Brain pericyte (primary cell): ENCODE measurements at places on chromosomes 12 and 14.

GRCh38 chr14:101457301-101457935 lies 103.9 kb upstream of the DIO3 start:
- no peak for DNase-seq

DNA sequence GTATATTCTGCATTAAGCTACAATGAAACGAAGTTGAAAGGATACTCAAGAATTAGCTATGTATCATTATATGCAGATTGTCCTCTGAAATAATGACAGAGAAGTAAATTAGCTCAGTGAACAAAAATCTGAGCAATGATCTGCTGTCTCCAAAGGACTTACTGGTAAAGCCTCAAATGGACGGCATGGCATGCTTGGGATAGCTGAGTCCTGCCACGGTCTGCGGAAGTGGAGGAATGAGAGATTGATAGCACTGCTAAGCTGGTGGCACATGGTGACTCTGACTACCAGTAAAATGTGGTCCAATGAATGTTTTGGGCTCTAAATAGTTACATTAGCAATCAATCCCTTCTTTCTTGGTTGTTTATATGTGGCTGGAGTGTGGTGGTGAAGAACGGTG lies 3.7 kb upstream of the DENND5B start:
- DNase-seq: no peak

GRCh38 chr12:106551410-106551809 lies 31.4 kb upstream of the RFX4 start:
- DNase-seq: no peak

GRCh38 chr12:78038986-78039385 lies 208.3 kb downstream of the NAV3 start:
- DNase-seq: no peak

DNA sequence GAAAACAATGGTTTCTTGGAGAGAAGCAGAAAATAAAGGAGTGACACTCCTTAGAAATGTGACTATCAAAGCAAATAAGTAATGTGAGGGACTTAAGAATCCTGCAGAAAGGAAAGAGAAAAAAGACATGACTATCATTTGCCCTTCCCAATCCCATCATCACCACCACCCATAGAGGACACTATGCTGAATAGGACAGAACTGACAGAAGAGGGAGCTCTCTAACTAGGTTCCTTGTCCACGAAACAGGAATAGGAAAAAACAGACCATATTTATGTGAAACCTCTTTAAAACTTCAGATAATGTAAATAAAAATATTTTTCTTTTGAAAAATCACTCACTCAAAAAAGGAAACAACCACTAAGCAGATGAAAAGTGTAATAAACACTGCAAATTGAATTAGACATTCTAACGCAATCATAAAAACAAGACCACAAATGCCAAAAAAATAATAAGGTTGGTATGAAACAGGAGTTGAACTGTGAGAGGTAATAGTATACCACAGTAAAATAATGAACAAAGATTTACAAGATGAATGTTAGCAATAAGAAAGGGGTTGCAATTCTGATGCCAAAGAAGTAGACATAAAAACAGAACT lies 24.1 kb downstream of the KLRD1 start:
- peak; percentile 12 for DNase-seq

DNA sequence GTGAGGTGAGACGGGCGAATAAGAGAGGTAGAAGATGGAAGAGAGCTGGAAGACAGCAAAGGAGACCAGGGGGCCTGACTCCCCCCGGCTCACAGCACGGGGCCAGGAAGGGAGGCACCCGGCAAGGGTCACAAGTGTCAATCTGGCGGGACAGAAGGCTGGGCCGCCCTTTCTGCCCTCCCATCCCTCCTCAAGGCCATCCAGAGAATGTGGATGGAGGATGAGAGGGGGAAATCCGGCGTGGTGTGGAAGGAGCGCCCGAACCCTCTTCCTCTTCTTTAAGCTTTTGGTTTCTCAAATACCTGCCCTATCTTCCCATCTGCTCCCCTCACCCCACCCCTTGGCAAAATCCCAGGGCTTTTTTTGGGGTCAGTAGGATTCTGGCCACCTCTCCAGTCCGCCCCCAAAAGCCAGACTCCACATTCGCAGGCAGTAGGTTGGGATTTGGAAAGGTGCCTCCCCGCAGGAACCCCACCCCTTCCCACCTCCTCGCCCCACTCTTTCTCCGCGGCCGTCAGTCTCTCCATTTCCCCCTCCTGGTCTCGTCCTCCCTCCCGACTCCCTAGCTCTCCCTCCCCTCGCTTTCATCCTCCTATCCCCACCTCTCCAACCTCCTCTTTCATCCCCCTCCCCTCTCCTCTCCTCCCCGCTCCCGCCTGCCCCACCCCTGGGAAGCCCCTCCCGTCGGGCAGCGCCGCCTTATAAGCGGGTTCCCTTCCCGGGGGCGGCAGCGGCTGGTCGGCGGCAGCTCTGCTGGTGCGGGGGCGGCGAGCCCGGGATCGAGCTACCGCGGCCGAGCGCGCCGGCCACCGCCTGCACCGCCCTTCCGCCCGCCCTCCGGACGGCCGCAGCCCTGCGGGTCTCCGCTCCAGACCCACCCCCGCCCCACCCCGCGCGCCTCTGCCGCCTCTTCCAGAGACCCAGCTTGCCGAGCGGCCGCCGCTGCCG lies at the start of gene PTMS:
Gene PTMS (plus strand): TSS at position 730 of the 948 bp plus-strand sequence. CDS start 343 bp downstream, outside the sequence.
- DNase-seq: peak; percentile 66

- DNase-seq: no peak
These were observed 377.5 kb downstream of the EGLN3 start for GRCh38 chr14:33573301-33573880.

DNA sequence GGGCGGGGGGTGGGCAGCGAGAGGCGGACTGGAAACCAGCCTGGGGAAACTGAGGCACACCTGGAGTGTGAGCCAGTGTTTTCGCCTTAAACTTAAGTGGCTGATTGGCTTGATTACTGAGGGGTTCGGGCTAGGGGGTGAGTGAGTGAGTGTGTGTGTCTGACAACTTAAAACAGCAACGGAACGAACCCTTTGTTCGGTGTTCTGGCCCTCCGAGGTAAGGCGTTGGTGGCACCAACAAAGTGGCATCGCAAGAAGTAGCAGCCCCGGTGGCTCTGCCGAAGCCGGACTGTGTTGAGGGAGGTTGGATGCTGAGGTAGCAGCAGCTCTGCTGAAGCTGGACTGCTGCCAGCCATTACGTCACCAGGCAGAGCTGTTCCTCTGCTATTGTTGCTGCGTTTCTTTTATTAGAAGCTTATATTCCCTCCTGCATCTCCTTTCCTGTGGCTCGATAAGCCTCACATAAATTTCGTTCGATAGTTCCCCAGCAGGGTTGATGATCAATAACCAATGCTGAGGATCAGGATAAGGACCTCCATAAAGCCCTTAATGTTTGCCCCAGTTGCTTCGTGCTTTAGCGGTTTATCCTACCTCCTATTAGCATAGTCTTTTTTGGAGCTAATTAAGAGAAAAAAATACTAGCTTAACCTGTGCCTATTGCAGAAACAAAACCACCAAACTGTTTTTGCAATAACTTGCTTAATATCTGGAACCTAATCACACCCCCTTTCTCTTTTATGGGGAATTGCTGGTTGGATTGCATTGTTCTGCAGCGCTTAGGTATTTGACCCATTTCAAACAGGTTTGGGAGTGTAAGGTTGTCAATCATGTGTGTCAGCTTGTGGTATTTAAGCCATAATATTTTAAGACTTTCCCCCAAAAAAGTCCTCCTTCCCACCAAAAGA lies 1.3 kb downstream of the GPR137C start:
- peak; percentile 48 for DNase-seq

DNA sequence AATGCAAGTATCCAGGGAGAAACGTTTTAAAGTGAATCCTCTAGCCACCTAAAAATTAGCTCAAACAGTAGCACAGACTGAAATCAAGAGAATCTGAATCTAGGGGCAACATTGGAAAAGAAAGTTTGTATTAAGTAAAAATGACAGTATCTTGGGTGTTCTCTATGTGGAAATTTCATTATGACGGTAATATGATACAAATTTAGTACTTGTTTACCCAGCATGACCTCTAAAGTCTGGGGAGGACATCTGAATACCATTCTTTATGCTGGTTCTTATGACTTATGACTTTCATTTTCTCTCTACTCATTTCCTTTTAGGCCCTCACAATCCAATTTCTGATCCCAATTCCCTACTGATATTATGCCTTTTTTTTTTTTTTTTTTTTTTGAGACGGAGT lies 14.0 kb downstream of the GTSF1 start:
- DNase-seq: no peak

DNA sequence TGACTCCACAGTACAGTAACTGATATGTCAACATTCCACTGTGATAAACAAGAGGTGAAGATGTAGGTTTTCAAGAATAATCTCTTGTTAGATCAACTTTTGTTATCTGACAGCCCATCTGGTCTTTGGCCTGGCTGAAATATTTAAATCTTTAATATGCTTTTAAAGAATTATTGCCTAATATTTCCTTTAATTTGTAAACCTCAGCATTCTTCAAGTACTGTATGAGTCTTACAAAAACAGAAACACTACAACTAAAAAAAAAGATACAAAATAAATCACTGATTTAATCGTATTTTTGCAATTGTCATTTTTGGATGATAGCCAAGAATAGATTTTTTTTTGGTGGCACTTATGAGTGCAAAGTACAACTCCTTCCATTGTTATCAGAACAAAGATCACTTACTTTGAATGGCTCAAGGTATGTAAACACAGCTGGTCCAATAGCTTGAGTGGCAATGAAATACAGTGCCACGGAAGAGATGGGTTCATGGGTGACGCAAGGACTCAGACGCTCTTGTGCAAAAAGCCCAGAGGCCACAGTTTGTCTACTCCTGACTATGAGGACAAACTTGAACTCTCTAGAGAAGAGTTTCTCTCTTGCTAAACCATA lies 109.5 kb downstream of the PAX9 start:
- DNase-seq: no peak

- DNase-seq: no peak
These were observed 20.2 kb upstream of the PPP1CC start for GRCh38 chr12:110762891-110763290.

DNA sequence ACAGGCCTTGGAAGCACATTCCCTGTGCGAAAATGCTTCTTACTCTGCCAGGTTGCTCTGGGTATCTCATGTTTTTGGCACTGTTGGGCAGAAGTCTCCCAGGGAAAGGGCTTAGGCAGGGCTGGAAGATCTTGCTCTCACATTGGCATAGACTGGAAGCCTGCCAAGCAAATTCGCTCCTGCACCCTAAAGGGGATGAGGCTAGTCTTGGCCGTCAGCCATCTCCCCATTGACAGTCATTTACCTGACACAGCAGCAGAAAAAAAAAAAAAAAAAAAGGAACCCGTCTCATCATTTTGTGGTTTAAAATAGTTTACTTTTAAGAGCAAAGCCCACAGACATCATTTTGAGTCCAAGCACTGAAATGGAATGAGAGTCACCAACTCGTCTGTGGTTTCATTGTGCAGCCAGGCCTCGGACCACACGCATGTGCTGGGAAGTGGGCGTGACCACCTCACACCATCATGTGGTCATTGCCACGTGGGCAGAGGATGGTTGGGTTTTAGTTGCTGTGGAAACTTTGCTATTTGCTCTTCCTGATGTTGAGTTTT lies 84.8 kb downstream of the NRXN3 start:
- DNase-seq: no peak

GRCh38 chr14:50362764-50363713 lies 33.6 kb downstream of the CDKL1 start:
- no peak for DNase-seq

DNA sequence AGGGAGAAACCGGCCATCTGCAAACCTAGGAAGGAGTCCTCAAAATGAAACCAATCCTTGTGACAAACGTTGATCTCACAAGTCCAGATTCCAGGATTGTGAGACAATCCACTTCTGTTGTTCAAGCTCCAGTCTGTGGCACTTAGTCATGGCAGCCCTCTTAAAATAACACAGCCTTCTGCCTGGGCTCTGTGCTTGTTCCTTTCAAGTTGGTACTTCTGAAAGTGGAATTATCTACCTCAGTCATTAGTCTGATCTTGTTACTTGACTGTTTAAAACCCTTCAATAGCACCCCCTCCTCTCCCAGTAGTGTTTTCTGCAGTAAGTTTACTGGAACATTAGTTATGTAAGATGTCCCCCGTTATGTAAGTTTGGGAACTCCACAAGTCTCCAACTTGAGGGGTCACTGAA lies 111.0 kb upstream of the HIF1A start:
- DNase-seq: no peak

- DNase-seq: no peak
These were observed 51.1 kb downstream of the HSPB8 start for GRCh38 chr12:119229837-119230236.

DNA sequence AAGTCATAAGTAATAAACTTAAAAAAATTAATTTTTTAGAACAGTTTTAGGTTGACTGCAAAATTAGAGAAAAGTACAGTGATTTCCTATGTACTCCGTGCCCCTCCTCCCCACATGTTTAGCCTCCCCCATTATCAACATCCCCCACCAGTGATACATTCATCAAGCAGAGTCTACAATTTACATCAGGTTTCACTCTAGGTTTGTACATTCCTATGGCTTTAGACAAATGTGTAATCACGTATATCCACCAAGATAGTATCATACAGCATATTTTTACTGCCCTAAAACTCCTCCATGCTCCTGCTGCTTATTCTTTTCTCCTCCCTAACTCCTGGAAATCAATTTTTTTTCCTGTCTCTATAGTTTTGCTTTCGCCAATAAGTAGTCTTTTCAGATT lies 438.7 kb downstream of the LRFN5 start:
- DNase-seq: no peak

DNA sequence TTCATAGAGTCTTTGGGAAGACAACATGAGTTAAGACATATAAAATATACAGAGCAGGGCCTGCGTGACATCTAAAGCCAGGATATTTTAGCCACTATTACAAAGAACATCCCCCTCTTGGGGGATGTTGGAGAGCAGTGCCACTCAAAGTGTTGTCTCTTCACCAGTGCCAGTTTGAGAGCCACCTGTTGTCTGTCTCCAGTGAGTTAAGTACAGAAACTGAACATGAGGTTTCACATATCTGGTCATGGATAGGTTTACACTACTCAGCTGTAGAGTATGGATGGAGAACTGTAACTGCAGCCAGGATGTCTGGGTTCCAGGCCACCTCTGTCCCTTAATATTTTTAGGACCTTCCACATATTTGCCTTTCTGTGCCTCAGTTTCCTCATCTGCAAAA lies 39.1 kb downstream of the RNFT2 start:
- DNase-seq: no peak

DNA sequence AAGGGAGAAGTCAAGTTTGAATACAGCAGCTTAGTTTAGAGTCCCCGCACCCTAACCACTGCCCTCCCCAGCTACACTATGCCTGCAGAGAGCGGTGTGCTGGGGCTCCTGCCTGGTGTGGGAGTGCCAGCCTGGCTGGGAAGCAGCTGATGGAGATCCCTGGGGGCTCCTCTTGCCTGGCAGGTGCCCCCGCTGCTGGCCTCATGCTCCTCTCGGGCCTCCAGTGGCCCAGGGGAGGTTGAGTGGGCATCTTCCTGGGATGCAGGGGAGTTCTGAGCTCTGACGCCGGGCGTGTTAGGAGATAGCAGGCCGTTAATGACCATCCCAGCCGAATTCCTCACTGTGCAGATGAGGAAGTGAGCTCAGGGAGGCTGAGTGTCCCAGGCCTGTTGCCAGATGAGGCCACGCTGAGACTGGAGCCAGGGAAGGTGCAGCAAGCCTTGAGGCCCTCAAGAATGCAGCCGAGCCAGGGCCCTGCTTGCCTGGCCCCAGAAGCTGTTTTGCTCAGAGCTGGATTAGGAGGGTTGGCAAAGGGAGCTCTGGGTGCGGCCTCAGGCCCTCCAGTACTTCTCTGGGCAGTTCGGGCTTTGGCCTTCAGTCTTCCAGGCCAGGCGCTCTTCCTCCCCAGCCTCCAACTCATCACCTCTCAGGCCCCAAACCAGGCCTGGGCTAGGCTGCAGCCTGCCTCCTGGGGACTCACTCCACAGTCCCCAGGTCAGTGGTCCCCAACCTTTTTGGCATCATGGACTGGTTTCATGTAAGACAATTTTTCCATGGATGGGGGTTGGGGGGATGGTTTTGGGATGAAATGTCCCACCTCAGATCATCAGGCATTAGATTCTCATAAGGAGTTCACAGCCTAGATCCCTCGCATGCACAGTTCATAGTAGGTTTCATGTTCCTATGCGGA lies 6.6 kb upstream of the CYP46A1 start:
- DNase-seq: no peak
